Fibroblast of skin of right biceps (primary cell): ENCODE measurements at places on chromosomes 3 and 15.

GRCh38 chr3:124691599-124691998 lies 38.7 kb upstream of the UMPS start:
- DNase-seq = no peak

GRCh38 chr3:134810052-134810435 lies 15.0 kb downstream of the EPHB1 start:
- no peak for DNase-seq

DNA sequence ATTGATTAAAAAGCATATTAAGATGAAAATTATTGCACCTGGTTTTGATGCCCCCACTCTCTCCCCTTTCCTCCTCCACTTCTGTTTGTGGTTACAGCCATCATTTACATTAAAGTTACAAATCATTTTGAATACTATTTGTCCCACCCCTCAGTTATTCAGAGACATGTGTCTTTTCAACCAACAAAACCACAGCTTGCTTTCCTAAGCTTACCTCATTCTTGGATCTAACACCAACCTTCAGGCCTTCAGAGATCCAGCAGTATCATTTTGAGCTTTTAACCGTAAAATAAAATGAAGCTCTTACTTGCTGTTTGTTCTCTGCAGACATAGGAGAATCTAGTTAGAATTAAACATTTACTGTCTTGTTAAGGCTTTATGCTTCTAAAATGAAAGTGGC lies 4.7 kb downstream of the PXYLP1 start:
- no peak for DNase-seq

- no peak for DNase-seq
These were observed 377.3 kb downstream of the PDCD6IP start for GRCh38 chr3:34175636-34176176.
